ENCODE measurements at places on chromosomes 7 and 10. TPM values are rescaled to one million over a fixed set of nuclear protein-coding genes. Genes with fewer than 3 reads are reported as not detected.

PPA1 gene
- 180 TPM for total RNA-seq

TFR2 gene
- 1.3 TPM for total RNA-seq

NEBL gene
- 0.11 TPM for total RNA-seq

MYOF gene
- 242 TPM for total RNA-seq

DIP2C gene
- 3.8 TPM for total RNA-seq

ING3 gene
- 20.7 TPM for total RNA-seq

CHAT gene
- not detected for total RNA-seq

SPDYE3 gene
- total RNA-seq, result not detected

RARRES2 gene
- total RNA-seq, result 9.4 TPM

NUB1 gene
- 67.4 TPM for total RNA-seq

PDK4 gene
- 0.46 TPM for total RNA-seq

TAF3 gene
- total RNA-seq, result 3.3 TPM

ANKRD22 gene
- total RNA-seq, result 0.38 TPM

VSTM2A gene
- total RNA-seq, result not detected

ASZ1 gene
- total RNA-seq, result not detected

KLLN gene
- 0.77 TPM for total RNA-seq

NEUROG3 gene
- total RNA-seq, result not detected

MUC12 gene
- total RNA-seq, result 2.8 TPM

CTTNBP2 gene
- 7.5 TPM for total RNA-seq
